Stimulated activated CD8-positive, alpha-beta memory T cell treated with anti-CD3 and anti-CD28 coated beads, Interleukin-15, amount 100 ng/mL, for 24 hours (primary cell): ENCODE measurements at places on chromosomes 4 and X.

DNA sequence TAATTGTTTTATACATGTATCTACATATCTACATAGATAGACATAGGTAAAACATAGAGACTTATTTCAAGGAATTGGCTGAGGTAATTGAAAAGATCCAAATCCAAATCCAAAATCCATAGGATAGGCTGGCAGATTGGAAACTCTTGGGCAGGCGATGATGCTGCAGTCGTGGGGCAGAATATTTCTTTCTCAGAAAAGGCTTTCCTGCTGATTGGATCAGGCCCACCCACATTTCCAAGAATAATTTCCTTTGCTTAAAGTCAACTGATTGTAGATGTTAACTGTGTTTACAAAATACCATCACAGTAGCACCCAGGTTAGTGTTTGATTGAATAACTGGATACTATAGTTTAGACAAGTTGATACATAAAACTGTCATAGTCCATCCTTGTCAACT is 27.2 kb downstream of the STIM2 start:
- no peak for DNase-seq

- DNase-seq, result no peak
Measured at GRCh38 chr4:77821775-77822174, 2.6 kb upstream of the CNOT6L start.

- no peak for DNase-seq
Measured at GRCh38 chrX:112967341-112967740, 126.7 kb upstream of the AMOT start.

- DNase-seq, result no peak
Measured at GRCh38 chr4:139619644-139620043, 46.0 kb upstream of the MGST2 start.

- no peak for DNase-seq
Measured at GRCh38 chr4:134024251-134024650, 177.3 kb downstream of the PABPC4L start.

- no peak for DNase-seq
Measured at GRCh38 chr4:92215476-92215875, 88.3 kb upstream of the GRID2 start.

GRCh38 chr4:66555301-66555700 is 885.0 kb upstream of the EPHA5 start:
- no peak for DNase-seq

DNA sequence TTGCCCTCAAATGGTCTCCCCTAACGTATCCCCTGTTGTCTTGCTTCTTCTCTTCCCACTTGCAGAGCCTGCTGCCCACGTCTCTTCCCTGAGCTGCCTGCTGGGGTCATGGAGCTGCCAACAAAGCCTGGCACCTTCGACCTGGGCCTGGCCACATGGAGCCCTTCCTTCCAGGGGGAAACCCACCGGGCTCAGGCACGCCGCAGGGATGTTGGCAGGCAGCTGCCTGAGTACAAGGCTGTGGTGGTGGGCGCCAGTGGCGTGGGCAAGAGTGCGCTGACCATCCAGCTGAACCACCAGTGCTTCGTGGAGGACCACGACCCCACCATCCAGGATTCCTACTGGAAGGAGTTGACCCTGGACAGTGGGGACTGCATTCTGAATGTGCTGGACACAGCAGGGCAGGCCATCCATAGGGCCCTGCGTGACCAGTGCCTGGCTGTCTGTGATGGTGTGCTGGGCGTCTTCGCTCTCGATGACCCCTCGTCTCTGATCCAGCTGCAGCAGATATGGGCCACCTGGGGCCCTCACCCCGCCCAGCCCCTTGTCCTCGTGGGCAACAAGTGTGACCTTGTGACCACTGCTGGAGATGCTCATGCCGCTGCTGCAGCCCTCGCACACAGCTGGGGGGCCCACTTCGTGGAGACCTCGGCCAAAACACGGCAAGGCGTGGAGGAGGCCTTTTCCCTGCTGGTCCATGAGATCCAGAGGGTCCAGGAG is 2.9 kb downstream of the ERAS start:
- DNase-seq, result no peak

DNA sequence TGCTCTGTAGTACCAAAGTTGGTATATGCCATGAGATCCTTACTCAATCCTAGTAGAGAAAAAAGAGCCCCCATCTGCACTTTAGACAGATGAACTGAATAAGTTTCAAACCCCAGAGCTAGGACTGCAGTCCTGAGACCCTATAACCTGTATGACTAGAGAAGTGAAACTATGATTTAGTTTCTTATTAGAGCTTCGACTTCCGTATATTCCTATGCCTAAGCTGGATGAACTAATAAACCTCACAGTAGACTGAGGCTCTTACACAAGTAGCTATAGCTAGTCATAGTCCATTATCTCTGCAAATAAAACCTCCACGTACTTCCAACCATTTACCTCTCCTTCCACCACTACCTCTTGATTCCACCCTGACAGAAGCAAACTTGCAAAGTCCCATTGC is 6.3 kb upstream of the OTUD4 start:
- no peak for DNase-seq

DNA sequence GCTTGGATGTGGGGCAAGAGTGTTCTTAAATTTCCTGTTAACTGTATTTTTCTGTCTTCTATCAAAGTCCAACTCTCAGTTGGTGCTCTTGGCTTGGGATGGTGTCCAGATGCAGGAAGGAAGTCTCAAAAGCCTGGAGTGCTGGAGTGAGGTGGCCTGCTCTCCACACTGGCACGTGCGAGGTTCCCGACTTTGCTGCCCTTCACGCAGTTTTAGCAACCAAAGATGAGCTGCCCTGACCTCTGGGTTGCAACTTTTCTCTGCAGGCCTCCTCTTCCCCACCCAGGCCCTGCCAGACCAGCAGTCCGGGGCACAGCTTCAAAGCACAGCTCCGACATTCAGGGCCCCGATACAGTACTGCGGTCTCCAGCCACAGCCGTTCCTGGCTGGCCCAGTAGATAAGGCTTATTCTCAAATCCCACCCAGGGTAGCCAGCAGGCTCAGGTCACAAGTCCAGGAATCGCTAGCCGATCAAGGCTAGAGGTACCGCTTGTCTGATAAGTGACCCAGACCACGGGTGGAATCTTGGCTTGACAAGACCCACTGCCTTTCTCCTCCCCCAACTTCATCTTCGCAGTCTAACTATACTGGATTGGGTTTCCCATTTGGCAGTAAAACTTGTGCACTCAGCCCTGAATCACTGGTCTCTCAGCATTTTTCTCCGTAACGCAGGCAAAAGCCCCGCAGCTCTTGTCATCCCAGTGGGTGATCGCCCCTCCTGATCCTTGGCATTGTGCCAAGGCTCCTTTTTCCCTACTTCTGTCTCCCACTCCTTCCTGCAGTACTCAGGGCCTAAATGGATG is 21.8 kb upstream of the JADE1 start:
- no peak for DNase-seq

DNA sequence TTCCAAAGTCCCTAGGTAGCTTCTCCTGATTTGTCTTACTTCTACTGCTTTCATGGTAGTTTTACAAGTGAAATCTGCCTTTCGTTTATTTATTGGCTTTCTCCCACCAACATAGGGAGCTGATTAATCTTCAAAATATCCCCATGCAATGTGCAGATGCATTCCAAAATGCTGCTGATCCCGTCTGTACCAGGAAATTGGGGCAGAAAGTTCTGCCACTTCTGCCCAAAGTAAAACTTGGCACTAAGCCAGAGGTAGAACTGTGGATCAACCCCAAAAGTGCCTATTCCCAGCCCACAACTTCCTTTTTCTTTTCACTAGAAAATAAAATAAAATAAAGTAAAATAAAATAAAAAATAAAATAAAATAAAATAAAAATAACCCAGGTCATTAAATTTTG is 47.3 kb upstream of the PPARGC1A start:
- no peak for DNase-seq

DNA sequence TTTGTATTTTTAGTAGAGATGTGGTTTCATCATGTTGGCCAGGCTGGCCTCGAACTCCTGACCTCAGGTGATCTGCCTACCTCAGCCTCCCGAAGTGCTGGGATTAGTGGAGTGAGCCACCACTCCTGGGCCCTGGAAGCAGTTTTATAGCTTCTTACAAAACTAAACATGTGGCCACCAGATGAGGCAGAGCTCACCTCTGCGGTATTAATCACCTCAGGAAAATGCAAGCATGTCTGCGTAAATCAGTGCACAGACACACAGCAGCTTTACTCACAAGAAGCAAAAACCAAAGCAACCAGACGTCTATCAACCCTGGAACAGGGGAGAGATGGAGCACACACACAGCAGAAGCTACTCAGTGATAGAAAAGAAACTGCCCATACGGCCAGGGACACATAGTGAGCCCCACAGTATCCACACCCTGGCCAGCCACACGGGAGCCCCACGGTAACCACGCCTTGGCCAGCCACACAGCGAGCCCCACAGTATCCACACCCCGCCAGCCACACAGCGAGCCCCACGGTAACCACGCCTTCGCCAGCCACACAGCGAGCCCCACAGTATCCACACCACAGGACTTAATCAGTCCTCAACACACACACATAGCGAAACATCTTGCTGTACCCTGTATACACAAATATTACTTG is 30.2 kb downstream of the PPP2R3B start:
- DNase-seq, result no peak

- DNase-seq, result no peak
Measured at GRCh38 chrX:14729058-14729457, 143.8 kb downstream of the FANCB start.

- no peak for DNase-seq
Measured at GRCh38 chr4:13476915-13477314, 7.2 kb downstream of the RAB28 start.

GRCh38 chr4:152065545-152065944 is 304.7 kb upstream of the GATB start:
- no peak for DNase-seq

GRCh38 chr4:140331245-140331644 is 42.2 kb upstream of the SCOC start:
- DNase-seq, result no peak

DNA sequence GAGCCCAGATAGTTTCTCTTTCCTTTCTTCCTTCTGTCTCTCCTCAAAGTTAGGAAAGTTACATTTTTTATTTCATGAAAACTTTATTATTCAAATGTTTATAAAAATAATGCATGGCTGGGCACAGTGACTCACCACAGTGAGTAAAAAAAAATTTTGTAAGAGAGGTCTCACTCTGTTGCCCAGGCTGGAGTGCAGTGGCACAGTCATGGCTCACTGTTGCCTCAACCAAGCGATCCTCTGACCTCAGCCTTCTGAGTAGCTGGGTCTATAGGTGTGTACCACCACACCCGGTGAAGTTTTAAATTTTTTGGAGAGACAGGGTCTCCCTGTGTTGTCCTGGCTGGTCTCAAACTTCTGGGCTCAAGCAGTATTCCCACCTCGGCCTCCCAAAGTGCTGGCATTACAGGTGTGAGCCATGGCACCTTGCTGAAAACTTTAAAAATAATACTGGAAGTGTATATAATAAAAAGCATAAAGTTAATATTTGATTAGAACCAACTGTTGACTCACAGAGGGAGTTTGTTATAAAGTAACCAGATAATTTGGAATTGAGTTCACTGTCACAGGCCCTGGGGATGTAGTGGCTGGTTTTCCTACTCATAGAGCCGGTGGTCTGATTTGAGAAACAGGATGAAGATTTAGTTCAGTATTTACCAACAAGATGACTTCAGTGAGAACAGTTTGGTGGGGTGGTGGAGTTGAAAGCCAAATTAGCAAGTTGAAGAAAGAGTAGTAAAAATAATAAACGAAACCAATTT is 18.0 kb downstream of the CMC4 start:
- DNase-seq, result no peak

- no peak for DNase-seq
Measured at GRCh38 chr4:40525752-40526598, 103.7 kb downstream of the RBM47 start.

DNA sequence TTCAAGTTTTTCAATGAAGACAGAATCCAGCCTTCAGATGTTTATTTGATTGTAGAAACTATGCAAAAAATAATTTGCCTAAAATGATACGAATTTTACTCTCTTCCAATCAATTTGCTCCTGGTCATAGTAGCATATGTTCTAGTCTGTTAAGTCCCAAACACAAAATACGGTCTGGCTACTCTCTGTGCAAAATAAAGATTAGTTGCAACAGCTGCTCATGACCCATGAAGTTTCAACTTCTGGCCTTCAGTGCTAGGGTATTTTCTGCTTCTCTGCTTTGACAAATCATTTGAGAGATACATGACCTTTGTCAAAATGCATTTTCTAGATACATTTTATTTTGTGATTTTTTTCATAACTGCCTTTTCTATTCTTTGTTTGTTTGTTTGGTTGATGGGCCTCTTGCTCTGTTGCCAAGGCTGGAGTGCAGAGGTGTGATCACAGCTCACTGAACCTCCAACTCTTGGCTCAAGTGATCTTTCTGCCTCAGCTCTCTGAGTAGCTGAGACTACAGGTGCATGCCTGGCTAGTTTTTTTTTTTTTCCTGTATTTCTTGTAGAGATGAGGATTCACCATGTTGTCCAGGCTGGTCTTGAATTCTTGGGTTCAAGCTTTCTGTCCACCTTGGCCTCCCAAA is 55.2 kb downstream of the TACR3 start:
- no peak for DNase-seq

DNA sequence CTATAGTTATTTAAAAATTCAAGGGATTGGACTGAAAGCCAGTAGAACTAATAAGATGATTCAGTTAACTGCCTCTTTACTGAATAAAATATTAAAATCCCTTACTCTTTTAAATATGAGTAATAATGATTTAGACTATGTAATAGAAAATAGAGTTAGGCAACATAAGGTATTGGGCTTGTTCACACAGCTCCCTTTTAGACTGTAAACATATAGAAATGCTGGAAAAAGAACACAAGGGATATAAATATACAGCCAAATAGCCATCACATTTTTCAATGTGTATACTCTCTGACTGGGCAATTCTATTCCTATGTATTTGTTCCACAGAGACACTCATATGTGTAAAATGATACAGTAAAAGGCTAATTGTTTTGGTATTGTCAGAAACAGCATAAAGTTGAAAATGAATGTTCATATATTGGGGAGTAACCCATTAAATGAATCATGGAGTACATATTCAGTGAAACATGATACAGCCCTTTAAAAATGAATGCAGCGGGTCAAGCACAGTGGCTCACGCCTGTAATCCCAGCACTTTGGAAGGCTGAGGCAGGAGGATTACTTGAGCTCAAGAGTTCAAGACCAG is 129.8 kb downstream of the TBC1D19 start:
- no peak for DNase-seq

GRCh38 chr4:73414936-73415271 is 10.8 kb downstream of the ALB start:
- DNase-seq, result no peak

DNA sequence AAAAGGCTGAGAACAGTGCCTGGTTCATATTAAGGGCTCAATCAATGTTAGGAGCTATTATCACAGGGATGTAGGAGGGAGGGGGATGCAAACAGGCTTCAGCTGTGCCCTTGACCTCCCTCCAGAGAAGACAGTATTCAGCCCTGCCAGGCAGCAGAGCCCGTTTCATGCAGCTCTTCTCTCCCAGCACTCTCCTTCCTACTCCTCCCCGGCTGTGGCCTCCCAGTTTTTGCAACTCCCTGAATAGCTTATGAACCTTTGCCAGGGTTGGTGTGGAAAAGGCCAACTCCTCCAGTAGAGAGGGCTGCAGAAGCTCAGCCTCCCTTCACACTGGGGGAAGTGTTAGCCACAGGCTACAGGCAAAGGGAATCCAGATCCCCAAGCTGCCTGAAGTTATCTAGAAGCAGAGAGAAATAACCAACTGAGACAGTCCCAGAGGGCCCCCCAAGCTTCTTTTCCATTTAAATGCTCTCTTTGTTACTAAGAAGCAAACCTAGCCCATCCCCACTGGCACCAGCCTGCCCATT is 31.7 kb upstream of the APLN start:
- no peak for DNase-seq
